ENCODE measurements at places on chromosomes 1 and 21.

- DNase-seq = no peak
Measured at GRCh38 chr1:5478961-5479360, 513.3 kb downstream of the NPHP4 start.

GRCh38 chr1:113868387-113869083 is 3.0 kb downstream of the PTPN22 start:
- no peak for DNase-seq

DNA sequence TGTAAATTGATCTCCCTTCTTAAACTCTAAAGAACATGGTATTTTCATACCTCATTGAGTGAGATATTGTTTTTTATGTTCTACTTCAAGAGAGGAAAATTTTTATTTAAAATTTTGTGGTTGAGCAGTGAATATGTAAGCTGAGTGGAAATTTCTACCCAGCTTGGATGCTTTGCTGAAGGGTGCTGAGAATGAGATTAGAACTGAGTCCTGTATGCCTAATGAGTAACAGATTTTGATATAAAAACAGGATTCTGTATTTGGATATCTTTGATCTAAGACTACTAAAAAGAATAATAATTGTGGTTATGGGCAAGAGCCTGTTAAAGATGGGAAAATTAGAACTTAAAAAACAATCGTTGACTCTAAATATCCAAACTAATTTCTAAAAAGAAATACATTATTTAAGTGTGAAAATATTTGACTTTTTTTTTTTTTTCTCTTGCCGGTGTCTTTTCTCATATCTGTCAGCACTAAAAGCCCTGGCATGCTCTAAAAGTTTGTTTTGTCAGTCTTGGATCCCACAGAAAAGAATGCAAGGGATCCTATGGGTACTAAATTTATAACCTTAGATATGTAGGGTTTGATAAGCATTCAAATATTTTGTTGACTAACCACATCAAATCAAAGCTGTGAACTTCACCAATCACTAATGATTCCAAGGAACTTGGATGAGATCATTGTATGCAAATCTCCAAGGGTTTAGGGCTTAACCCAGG is 652.3 kb downstream of the PTPRC start:
- DNase-seq = no peak

DNA sequence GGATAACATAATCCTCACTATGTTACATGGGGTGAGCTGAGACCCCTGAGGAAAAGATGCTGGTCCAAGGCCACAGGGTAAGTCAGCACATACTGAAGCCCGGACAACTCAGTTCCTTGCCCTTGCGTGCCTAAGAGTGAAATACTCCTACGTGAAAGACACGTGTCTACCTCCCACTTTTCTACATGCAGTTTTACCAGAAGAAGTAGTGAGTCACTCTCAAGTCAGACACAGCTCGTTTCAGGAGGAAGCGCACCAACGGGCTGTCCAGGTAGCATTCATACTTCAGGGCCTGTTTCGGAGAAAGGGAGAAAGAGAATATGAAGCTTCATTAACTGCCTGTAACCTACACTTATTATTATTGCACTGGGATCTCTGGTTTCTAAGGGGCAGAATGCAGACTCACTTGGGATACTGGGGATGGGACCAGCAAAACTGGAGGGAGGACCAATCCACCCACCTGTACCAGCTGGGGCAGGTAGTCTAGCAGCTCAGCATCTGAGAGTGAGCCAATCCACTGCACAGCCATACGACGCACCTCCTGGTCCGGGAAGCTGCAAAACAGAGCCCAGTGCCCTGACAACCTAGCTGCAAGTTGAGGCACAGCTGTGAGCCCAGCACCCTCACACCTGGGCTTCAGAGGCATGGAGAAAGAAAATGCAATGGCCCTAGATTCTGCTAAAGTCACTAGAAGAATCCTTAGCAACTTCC is 32.4 kb upstream of the PPP1R15B start:
- DNase-seq = no peak

DNA sequence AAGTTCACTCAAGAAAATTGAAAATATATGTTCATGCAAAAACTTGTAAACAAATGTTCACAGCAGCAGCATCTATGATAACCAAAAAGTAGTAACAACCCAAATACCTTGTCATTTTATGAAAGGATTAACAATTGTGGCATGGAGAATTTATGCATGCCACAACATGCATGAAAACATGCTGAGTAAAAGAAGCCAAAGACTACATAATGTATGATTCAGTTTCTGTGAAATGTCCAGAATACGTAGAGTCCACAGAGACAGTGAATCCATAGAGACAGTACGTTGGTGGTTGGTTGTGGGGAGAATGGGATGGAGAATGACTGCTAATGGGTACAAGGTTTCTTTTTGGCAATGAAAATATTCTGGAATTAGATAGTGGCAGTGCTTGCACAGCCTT is 148.7 kb downstream of the MAST2 start:
- no peak for DNase-seq

DNA sequence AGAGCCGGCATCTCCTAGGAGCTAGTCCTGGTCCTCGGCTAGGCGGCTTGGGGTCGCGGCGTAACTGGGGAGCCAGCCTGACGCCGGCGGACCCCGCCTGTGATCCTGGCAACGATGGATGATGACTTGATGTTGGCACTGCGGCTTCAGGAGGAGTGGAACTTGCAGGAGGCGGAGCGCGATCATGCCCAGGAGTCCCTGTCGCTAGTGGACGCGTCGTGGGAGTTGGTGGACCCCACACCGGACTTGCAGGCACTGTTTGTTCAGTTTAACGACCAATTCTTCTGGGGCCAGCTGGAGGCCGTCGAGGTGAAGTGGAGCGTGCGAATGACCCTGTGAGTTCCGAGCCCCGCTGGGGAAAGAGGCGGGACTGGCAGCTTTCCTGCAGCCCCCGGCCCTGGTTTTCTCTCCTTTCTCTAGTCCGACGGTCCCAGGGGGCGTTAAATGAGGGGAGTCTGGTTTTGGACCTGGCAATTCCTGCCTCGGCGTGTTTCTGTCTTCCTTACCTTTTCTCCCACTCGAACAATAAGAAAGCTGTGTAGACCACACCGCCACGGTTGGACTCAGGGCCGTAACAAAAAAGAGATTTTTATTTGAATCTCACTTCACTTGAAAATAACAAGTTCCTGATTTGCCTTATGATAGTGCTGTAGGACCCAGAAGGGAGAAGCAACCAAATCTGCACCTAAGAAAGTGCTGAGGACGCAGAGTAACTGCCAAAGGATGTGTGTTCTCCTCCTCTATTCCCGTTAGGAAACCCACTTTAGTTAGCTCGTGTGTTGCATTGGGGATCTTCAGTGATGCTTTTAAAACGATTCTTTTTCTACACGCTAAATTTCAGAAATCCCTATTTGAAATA is at the start of gene SPRTN:
SPRTN (plus strand) TSS at position 24 of the 859 bp plus-strand sequence; CDS start at position 115, 91 bp downstream.
- DNase-seq = no peak

- DNase-seq = no peak
Measured at GRCh38 chr1:83692524-83693381, 306.2 kb downstream of the TTLL7 start.

GRCh38 chr1:63822540-63822939 is 48.7 kb downstream of the ROR1 start:
- DNase-seq = no peak

DNA sequence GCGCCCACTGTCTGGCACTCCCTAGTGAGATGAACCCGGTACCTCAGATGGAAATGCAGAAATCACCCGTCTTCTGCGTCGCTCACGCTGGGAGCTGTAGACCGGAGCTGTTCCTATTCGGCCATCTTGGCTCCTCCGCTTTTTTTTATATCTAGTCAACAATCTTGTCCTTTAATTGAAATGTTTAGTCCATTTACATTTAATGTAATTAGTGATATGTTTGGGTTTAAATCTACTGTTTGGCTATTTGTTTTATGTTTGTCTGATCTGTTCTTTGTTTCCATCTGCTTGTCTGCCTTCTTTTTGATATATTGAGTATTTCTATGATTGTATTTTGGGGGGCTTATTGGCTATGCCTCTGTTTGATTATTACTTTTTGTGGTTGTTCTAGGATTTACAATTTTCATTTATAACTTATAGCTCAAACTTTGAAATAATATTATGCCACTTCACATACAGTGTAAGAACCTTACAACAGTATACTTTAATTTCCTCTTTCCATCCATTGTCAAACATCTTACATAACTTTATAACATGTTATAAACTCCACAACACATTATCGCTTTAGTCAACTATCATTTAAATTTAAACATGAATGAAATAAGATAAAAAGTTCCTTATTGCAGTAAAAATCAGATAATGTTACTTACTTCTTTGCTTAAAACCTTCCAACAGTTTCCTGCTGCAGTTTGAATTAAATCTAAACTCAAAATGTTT is 16.5 kb upstream of the RYR2 start:
- DNase-seq = no peak

DNA sequence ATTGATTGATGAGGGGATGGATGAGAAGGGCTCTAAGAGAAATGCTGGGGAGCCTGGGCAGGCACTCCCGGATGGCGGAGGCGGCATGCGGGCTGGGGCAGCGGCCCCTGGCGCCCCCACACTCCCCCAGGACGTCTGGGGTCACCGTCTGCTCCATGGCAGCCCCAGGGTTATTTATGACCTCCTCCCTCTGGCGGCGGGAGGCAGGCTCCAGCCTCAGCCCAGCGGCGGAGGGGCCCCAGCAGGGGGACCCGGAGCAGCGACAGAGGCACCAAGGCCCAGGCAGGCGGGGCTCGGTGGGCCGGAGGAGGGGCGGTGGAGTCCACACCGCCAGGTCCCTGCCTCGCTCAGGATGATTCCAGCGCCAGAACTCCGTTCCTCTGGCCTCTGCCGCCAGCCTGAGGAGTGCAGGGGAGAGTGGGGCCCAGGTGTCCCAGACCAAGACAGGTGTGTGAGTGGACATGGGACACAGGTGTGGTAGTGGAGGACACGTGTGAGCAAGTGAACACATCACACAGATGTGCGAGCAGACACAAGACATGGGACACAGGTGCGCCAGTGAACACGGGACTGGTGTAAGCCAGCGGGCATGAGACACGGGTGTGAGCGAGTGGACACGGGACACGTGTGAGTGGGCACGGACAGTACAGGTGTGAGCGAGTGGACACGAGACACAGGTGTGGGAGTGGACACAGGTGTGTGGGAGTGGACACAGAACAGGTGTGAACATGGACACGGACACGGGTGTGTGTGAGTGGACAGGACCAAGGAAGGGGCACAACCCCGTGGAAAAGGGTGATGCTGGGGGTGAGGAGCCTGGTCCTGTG is 2.5 kb upstream of the SAMD11 start:
- no peak for DNase-seq

DNA sequence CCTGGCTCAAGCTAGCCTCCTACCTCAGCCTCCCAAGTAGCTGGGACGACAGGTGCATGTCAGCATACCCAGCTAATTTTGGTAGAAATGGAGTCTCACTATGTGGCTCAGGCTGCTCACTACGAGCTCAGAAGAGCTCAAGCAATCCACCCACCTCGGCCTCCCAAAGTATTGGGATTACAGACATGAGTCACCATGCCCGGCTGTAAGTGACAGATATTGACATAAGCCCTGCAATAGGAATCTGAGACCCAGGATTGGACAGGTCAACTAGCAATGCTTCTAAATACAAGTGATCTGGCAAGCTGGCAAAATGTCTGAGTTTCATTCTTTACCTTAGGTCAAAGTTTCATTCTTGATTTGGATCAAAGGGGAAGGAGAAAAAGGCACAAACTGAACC is 40.5 kb upstream of the H6PD start:
- DNase-seq = no peak

DNA sequence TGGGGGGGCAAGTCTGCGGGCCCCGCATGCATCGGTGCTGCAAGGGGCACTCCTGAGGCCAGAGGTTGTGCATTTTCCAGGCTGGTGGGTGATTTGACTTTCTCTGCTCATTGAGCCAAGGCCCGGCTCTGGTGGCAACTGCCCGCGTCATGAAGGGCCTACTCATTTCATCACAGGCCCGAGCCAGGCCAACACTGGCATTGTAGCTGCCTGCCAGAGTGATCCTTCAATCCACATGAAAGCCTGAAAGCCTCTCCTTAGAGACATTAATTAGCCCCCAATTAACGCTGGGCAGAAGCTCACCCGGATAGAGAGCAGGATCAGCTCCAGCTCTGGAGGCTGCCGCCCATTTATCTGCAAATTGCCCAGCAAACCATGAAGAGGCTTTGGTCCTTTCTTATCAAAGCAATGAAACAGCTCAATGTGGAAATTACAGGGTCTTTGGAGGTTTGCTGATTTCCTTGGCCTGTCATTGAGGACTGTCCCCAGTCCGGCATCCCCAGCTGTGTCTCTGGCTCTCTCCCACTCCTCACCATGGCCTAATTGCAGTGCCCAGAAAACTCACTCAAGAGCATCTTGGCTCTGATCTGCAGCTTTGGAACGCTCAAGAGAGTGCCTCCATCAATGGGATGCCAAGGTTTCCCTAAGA is 50.4 kb upstream of the STUM start:
- no peak for DNase-seq

DNA sequence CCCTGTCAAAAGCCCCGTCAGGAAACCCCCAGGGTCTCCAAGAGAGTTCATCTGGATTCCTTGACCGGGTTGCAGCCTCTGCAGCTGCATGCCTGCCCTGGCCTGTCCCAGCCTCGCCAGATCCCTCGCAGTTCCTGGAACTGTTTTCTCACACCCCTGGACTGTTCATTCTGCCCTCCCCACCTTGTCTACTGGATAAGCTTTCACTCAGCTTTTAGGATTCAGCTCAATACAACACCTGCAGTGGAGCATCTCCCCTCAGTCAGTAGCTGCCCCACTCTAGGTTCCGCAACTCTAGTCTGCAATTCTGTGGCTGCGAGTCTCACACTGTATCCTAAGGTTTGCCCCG is 67.2 kb downstream of the FAM163A start:
- DNase-seq = no peak

DNA sequence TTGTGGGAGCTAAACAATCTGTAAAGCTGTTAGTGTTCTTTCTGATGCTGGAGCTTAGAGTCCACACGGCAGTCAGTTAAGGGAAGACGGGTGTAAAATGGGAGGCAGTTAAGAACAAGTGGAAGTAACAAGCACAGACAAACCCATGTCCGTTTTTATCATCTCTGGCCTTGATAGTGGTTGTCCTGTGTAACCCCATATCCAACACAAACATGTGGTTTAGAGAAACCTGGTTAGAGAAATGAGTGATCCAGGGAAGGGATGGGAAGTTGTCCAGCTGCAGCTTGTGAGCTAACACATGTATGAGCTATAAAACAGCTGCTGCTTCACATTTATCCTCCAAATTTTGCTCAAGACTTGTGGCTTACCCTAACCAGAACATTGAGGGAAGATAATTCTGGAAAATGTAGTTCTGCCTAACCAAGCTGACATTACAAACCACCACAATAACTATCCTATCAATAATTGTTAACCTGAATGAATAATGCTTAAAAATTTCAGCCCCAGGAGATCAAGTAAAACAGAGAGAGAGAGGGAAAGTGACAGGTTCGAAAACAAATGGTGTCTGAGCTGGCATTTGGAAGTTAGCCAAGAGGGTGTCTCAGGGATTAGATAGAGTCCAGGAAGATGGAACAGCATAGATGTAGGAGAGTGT is 10.6 kb upstream of the C1orf162 start:
- DNase-seq = no peak
